ENCODE measurements at places on chromosomes 1 and 21. TPM values are rescaled to one million over a fixed set of nuclear protein-coding genes. Genes with fewer than 3 reads are reported as not detected.

Gene ARPC5
- polyA plus RNA-seq, result 806 TPM

Gene CADM3
- polyA plus RNA-seq, result 0.06 TPM

DNA sequence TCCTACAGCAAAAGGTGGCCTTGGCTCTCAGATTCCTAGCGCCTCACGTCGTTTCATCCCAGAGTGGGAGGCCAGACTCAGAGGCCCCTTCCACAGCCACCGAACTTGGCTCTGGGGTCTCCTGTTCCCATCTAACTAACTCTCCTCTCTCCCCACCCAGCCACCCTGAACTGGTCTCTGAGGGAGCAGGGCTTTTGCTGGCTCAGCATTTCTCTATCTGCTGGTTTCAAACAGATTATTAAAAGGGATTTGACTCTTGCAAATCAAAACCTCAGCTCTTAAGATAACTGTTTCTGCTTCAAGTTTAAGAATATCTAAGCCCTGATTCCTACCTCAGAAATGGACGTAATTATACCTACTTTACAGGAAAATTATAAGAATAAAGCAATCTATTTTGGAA is 91.0 kb upstream of the ATP1B1 start:
- no peak overlapping the region for H3K27ac ChIP-seq
- H3K27me3 ChIP-seq, result no peaks in the 10 kb centered on the region
- H3K4me3 ChIP-seq, result no peak overlapping the region
- no peak for DNase-seq
- no peaks in the 10 kb centered on the region for H3K36me3 ChIP-seq

- H3K27me3 ChIP-seq, result no peaks in the 10 kb centered on the region
- DNase-seq, result no peak
- no peaks in the 10 kb centered on the region for H3K4me1 ChIP-seq
- no peak overlapping the region for H3K4me3 ChIP-seq
Observed at GRCh38 chr1:44524655-44525500, 119.8 kb downstream of the RNF220 start.

GRCh38 chr1:2906085-2906484 is 104.6 kb upstream of the TTC34 start:
- no peak overlapping the region for H3K27ac ChIP-seq
- no peaks in the 10 kb centered on the region for H3K27me3 ChIP-seq
- no peak for DNase-seq
- H3K4me3 ChIP-seq, result no peak overlapping the region
